ENCODE measurements at places on chromosomes 2 and 18.

DNA sequence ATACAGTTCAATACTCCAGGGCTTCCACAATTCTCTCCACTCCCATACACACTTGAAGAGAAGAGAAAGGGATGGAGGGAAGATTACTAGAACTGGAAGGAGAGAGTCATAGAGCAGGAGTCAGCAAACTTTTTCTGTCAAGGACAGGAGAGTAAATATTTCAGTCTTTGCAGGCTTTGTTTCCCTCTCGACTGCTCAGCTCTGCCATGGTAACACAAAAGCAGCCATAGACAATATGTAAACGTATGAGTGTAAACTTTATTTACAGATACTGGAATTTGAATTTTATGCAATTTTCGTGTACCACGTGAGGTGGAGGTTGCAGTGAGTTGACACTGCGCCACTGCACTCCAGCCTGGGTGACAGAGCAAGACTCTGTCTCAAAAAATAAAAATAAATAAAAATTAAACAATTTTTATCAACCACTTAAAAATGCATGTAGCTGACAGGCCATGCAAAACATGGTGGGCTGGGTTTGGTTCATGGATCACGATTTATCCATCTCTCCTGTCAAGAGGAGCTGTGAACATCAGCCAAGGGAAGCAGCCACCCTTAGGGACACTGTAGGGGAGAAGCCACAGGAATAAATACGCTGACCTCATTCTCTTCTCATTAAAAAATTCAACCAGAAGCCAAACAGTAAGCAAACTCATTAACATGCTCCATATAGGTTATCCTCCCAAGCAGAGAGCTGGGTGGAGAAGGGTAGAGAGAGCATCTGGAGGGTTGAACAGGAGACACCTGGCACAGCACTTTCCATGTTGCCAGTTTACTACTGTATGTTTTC is 266.4 kb upstream of the FN1 start:
- DNase-seq = no peak

- DNase-seq = no peak
Measured at GRCh38 chr18:10332452-10332851, 122.0 kb upstream of the APCDD1 start.

GRCh38 chr18:22132258-22132657 is 37.1 kb upstream of the GATA6 start:
- no peak for DNase-seq

DNA sequence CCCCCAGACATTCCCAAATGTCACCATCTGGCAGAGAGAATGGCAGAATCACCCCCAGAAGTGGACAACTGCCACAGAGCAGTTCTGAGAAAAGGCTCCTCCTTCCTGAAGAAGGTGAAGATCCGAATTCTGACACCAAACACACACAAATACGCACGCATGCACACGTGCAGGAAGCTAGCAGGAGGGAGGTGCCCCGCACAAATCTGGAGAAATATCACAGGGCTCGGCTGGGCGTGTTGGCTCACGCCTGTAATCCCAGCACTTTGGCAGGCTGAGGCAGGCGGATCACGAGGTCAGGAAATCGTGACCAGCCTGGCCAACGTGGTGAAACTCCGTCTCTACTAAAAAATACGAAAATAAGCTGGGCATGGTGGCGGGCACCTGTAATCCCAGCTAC is 38.5 kb upstream of the ATG16L1 start:
- no peak for DNase-seq

GRCh38 chr18:68429841-68430240 is 285.1 kb downstream of the TMX3 start:
- no peak for DNase-seq

DNA sequence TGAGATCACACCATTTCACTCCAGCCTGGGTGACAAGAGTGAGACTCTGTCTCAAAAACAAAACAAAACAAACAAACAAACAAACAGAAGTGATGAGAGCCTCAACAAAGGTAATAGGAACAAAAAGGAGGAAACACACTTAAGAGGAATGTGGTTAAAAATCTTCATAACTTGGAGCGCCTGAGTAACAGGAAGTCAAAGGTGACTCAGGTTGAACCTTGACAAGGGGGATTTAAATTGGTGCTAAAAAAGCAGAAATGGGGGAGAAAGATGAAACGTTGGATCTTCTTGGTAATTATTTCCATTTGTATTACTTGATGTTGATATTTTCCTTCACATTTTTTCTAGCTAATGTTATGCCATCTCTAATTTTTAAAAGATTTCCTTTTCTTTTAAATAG is 318.5 kb upstream of the TCF4 start:
- DNase-seq = no peak

DNA sequence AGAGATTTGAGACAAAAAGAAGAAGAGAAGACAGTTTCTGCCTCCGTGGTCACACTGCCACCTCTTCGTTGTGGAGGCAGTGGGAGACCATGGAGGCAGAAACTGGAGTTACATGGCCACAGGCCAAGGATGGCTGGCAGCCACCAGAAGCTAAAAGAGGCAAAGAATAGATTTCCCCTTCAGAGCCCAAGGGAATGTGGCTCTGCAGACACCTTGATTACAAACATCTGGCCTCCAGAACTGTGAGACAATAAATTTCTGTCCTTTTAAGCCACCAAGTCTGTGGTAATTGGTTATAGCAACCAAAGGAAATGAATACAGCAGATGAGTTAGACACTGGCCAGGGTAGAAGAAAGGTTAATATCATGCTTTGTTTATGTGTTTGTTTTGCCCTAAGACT is 420.4 kb upstream of the LYPD1 start:
- DNase-seq = no peak

DNA sequence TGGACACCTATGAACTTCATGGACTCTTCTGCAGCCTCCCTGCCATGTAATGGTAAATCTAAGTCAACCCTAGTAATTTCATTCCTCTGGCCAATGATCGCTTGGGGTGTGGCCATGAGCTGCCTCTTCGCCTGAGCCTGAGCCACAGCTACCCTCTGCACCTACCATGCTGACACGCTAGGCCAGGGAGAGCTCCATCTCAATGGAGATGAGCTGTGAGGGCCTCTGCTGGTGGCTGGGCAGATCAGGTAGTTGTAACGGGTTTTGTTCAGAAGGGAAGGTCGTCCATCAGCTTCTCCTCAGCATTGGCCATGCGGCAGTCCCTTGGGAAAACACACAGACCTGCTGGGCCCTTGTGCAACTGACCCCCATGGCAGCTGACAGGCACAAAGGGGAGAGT is 24.4 kb downstream of the MPHOSPH10 start:
- no peak for DNase-seq

GRCh38 chr18:49096021-49096420 is 145.3 kb upstream of the SMAD7 start:
- DNase-seq = no peak

DNA sequence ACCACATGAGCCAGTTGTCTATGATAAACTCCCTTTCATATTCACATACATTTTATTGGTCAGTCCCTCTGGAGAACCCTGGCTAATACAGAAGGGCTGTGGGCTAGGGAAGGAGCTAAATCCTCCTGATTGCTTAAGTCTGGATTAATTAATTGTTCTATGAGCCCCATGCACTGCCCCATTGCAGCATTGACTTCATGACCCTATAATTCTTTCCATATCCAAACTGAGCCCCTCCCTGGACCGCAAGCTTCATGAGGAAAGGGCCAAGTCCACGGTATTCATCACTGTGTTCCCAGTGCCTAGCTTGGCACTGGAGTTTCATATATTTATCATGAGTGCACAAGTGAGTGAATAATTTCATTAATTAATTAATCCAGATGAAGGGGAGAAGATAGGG is 124.0 kb downstream of the MBD2 start:
- no peak for DNase-seq

GRCh38 chr2:241217320-241218031 is 29.0 kb downstream of the ANO7 start:
- DNase-seq = no peak

GRCh38 chr18:13437796-13438506 is 219.4 kb downstream of the LDLRAD4 start:
- DNase-seq = no peak

DNA sequence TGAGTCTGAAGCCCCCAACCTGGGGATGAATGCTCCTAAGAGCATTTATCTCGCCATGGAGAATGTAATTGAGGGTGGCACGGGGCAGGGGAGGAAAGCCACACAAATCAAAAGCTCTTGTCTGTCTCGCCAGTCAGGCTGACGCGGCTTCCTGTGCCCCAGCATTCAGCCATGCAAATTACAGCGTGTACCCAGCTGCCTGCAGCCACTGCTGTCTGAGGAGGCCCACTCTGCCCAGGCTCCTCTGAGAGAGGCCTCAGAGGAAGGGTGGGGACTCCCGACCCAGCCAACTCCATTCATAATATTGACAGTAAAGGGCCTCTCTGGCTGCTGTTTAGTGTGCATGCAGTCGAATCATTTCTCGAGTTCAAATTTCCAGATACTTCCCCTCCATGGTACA is 22.0 kb downstream of the SMAD7 start:
- no peak for DNase-seq

GRCh38 chr2:166057370-166058164 is 70.3 kb downstream of the SCN1A start:
- DNase-seq = no peak

GRCh38 chr2:241858206-241859016 is at the start of gene PDCD1:
TSS of gene PDCD1 (minus strand) at chr2:241858894. CDS start at chr2:241858838, 56 bp downstream.
- DNase-seq = no peak

DNA sequence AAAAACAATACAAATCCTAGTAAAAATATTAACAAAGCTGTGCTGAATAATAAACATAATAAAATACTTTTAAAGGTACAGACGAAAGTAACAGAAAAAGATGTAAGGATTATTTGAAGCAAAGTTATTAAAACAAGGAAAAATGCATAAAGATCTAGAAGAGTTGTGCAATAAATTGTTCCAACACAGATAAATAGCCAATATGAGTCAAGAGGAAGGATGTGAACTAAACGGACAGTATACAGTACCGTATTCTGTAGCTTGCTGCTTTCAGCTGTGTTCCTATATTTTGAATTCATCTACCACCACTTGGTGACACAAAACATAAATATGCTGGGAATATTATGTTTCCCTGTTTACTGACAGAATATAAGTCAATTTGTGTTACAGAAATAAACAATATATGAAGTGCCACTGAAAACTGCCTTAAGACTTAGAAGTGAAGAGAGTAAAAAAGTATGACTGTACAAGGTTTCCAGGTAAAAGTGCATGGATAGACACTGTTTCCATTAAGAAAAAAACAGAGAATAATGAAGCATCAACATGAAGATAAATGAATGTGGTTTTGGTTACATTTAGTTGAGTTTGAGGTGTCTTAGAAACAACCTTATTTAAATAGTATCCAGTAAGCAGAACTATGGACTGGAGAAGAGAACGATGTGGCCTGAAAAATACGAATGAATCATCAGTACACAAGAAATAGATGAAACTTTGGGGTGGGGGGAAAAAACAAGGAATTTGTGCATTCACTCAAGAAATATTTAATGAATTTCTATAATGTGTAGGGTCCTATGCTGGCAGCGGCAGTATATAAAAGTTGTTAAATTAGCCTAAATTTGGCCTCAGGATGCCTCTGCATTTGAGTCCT is 13.1 kb downstream of the PPP3R1 start:
- DNase-seq = no peak

DNA sequence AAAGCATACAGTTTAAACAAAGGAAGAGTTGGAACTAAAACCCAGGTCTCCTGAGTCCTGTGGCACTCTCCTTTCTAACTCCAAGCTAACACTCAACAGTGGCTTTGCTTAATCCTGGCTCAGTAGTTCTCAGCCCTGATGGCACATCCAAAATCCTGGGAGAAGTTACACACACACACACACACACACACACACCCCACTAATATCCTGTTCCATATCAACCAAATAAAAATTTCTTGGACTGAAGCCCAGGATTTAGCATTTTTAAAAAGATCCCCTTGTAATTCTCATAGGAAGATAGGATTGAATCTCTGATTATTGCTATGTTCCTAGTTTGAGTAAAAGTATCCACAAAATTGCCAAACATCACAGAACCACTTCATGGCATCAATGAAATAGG is 136.1 kb upstream of the RIOK3 start:
- DNase-seq = no peak
